ENCODE measurements at places on chromosomes 12 and 14. TPM values are rescaled to one million over a fixed set of nuclear protein-coding genes. Genes with fewer than 3 reads are reported as not detected.

The CAPS2 gene
- total RNA-seq: 5.9 TPM

The ESR2 gene
- not detected for total RNA-seq

The SIX4 gene
- total RNA-seq: 6.5 TPM

The CACNB3 gene
- total RNA-seq: 6.0 TPM

The KLHL33 gene
- total RNA-seq: 0.23 TPM

The DCAF11 gene
- 62.1 TPM for total RNA-seq

The AHNAK2 gene
- total RNA-seq: 174 TPM

The STRAP gene
- total RNA-seq: 87.4 TPM

The MAP1LC3B2 gene
- 0.15 TPM for total RNA-seq

The SRRM4 gene
- total RNA-seq: not detected

The CINP gene
- 31.7 TPM for total RNA-seq

The PRDM4 gene
- total RNA-seq: 11.4 TPM

The MORN3 gene
- total RNA-seq: 2.0 TPM

The TAMALIN gene
- 11.7 TPM for total RNA-seq

The ATP6V1D gene
- total RNA-seq: 139 TPM

The FGD4 gene
- total RNA-seq: 6.4 TPM
